GM23248 (cell line): ENCODE measurements at places on chromosomes 6 and 20. TPM values are rescaled to one million over a fixed set of nuclear protein-coding genes. Genes with fewer than 3 reads are reported as not detected.
A peak's percentile ranks its signal among the peaks of the same experiment; 100 is the strongest.

DNA sequence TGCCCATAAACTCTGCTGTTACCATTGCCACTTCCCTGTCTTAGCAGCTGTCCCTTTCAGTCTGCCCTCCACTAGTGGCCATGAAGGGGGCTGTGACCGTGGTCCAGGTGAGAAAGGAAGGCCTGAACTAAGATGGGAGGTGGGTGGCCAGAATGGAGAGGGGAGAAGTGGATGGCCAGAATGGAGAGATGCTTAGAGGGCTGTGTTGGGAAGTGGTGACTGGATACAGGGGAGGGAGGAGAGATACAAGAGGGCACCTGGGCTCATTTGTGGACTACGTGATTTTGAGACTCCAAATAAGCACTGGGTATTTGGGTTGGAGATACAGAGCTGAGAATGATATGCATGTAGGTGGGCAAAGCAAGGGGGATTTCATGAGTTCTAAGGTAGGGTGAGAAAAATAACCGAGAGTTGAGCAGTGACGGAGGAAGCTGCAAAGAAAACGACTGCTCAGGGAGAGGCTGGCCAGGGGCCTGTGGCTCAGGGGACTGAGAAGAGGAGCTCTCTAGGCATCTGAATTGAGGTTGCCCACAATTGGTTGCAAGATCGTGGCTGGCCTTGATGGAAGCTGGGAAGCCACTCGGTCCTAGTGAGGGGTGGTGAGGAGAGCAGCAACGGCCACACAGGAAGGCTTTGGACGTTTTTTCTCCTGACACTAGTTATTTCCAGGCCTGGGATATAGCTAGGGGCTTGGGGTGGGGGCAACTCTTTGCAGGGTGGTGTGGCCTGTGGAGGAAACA lies 36.9 kb downstream of the PANK2 start:
- no peaks in the 10 kb centered on the region for H3K27me3 ChIP-seq
- no peak overlapping the region for H3K4me3 ChIP-seq

- H3K36me3 ChIP-seq = no peaks in the 10 kb centered on the region
- H3K27me3 ChIP-seq = no peaks in the 10 kb centered on the region
- peaks cover 10% of the 10 kb centered on the region; the same call in 1 of the 2 replicates for H3K4me1 ChIP-seq
Measured at GRCh38 chr20:62066983-62067433, 1.3 kb upstream of the TAF4 start.

DNA sequence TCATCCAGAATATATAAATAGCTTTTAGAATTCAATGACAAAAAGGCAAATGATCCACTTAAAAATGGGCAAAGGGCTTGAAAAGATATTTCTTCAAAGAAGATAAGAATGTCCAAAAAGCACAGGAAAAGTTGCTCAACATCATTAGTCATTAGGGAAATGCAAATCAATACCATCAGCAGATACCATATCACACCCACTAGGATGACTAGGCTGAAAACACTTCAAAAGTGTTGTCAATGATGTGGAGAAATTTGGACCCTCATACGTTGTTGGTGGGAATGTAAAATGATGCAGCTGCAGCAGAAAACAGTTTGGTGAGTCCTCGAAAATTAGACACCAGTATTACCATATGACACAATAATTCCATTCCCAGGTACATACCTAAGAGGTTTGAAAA lies 303.6 kb upstream of the SLC35B3 start:
- H3K4me1 ChIP-seq = no peaks in the 10 kb centered on the region
- DNase-seq = no peak
- no peaks in the 10 kb centered on the region for H3K36me3 ChIP-seq

- H3K27ac ChIP-seq = no peak overlapping the region
- no peaks in the 10 kb centered on the region for H3K36me3 ChIP-seq
- H3K27me3 ChIP-seq = no peaks in the 10 kb centered on the region
Measured at GRCh38 chr6:44738601-44739146, 351.2 kb downstream of the CDC5L start.

DNA sequence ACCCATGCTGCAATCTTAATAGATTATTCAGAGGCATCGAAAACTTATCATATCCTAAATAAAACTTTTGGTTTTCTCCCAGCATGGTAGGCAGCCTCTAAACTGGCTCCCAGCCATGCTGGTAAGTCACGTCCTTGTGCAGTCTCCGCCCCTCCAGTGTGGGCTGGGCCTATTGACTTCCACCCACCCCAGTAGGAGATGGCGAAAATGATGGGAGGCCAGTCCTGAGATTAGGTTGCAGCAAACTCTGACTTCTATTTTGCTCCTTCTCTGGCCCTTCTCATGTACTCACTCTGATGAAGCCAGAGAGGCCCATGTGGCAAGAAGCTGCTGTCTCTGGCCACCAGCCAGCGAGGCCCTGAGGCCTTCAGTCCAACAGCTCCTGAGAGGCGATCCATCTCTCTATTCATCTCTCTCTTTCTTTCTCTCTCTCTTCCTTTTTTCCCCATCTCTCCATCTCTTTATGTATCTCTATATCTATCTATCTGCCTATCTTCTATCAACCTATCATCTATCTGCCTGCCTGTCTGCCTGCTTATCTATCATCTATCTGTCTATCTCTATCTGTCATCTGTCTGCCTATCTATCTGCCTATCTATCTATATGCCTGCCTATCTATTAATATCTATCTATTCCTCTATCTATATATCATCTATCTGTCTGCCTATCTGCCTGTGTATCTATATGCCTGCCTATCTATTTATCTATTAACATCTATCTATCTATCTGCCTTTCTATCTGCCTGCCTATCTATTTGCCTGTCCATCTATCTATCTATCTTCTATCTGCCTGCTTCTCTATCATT lies 52.7 kb upstream of the STX16 start:
- DNase-seq = peak; percentile 73
- H3K36me3 ChIP-seq = no peaks in the 10 kb centered on the region
- H3K4me1 ChIP-seq = peaks cover 20% of the 10 kb centered on the region
- no peak overlapping the region for H3K27ac ChIP-seq
- H3K4me3 ChIP-seq = no peak overlapping the region

The KCNS1 gene
- 0.11 and 0.25 TPM in 2 replicates for total RNA-seq

DNA sequence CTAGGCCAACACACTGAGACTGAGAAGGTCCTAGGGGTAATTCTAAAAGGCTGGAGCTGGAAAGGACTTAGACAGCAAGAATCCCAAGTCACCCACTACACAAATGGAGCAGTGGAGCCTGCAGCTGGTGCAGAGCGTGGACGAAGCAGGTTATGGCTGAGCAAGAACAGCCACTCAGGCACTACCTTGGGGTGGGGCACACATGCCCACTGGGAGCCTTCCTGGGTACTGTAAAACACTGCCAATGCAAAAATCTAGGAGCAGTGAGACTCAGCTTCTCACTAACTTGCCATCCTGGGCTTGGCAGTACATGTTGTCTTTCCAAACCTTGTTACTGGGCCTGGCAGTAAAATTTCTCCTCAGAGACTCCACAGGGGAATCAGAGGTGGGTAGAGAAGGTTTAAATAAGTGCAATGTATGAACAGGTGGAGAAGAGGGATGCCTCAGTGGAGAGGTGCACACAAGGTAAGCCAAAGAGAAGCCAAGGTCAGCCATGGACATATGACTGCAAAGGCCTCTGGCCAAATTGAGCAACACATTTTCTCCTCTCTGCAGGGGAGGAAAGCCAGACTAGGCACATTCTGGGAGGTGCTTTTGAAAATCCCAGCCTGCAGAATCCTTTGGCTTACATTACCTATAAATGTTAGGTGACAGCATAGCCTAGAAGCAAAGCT lies 105.6 kb downstream of the TNFRSF21 start:
- no peaks in the 10 kb centered on the region for H3K27me3 ChIP-seq
- no peak overlapping the region for H3K27ac ChIP-seq
- no peak overlapping the region for H3K4me3 ChIP-seq
- no peaks in the 10 kb centered on the region for H3K4me1 ChIP-seq

The TFAP2A gene
- 1.9 and 2.5 TPM in 2 replicates for total RNA-seq

GRCh38 chr20:61875221-61875885 lies 190.3 kb downstream of the TAF4 start:
- H3K27me3 ChIP-seq = no peaks in the 10 kb centered on the region
- H3K4me3 ChIP-seq = no peak overlapping the region
- H3K27ac ChIP-seq = no peak overlapping the region
- no peak for DNase-seq
- no peaks in the 10 kb centered on the region for H3K36me3 ChIP-seq
- no peaks in the 10 kb centered on the region for H3K4me1 ChIP-seq

The HLA-DOB gene
- total RNA-seq = not detected in 2 replicates

The MYB gene
- total RNA-seq = 1.2 TPM in 1 of 2 replicates, not detected in the other

The BNIP5 gene
- total RNA-seq = not detected in 2 replicates

DNA sequence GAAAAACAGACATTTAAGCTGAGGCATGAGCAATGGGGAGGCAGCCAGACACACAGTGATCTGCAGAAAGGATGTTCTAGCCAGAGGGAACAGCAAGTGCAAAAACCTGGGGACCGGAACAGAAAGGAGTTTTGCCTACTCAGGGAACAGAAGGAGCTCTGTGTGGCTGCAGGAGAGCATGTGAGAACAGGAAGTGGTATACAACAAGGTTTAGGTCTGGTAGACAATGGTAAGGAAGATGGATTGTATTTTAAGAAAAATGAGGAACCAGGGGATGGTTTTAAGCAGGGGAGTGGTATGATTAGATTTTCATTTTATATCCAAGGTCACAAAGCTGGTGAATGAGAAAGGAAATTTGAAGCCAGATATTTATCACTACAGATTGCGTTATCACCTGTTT lies 157.5 kb downstream of the UNC5CL start:
- peaks cover 2% of the 10 kb centered on the region; the same call in 1 of the 2 replicates for H3K27me3 ChIP-seq
- H3K4me3 ChIP-seq = no peak overlapping the region
- no peak overlapping the region for H3K27ac ChIP-seq
- H3K4me1 ChIP-seq = no peaks in the 10 kb centered on the region
- H3K36me3 ChIP-seq = no peaks in the 10 kb centered on the region

The RCAN2 gene
- 6.5 and 7.6 TPM in 2 replicates for total RNA-seq

GRCh38 chr20:49009899-49010631 lies 36.0 kb upstream of the CSE1L start:
- no peaks in the 10 kb centered on the region for H3K27me3 ChIP-seq
- H3K4me1 ChIP-seq = no peaks in the 10 kb centered on the region
- H3K36me3 ChIP-seq = peaks cover 53% of the 10 kb centered on the region
- H3K27ac ChIP-seq = no peak overlapping the region

The DOK5 gene
- 10.8 and 11.8 TPM in 2 replicates for total RNA-seq

DNA sequence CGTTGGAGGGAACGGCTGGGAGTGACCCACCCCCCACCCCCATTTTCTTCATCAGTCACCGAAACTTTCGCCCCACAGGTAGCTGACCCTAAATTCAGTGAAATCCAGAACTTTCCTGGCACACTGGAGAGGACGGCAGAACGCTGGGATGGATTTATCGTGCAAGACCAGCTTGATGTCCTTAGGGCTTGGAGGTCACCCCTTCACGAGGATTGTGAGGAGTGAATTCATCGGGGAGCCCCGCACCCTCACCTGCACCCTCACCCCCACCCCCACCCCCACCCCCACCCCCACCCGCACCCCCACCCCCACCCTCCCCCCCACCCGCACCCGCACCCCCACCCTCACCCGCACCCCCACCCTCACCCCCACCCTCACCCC lies 13.3 kb upstream of the TCFL5 start:
- DNase-seq = no peak
- no peaks in the 10 kb centered on the region for H3K36me3 ChIP-seq
- no peak overlapping the region for H3K27ac ChIP-seq
- H3K27me3 ChIP-seq = no peaks in the 10 kb centered on the region
- H3K4me3 ChIP-seq = no peak overlapping the region
- no peaks in the 10 kb centered on the region for H3K4me1 ChIP-seq

GRCh38 chr6:149026530-149026942 lies 279.7 kb downstream of the UST start:
- H3K27ac ChIP-seq = peak overlapping the region; percentile 78
- H3K4me3 ChIP-seq = no peak overlapping the region

The RHAG gene
- not detected in 2 replicates for total RNA-seq
